C1 segment of cervical spinal cord (tissue), 14 donors: ENCODE measurements at places on chromosomes 6 and 20.

DNA sequence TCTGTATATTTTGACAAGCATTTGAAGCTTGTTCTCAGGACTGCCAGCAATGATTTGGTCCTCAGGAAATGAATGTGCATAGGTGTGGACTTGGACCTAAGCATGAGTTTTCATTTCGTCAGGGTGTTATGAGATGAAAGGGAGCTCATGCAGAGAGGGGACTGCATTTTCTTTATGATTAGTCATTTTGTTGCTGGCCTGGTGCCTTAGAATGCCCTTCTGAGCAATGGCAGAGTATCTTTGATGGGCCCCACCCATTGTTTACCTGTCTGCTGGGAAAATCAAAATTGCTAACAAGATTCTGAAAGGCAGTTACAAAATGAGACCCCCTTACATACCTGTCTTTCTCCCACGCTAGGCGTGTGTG, 51.5 kb upstream of the MTHFD1L start:
- no peak for DNase-seq

- DNase-seq: no peak
Measured at GRCh38 chr6:167689751-167690150, 137.0 kb upstream of the AFDN start.

- DNase-seq: peak; percentile 61
Measured at GRCh38 chr6:15400572-15401004, 154.7 kb downstream of the JARID2 start.

DNA sequence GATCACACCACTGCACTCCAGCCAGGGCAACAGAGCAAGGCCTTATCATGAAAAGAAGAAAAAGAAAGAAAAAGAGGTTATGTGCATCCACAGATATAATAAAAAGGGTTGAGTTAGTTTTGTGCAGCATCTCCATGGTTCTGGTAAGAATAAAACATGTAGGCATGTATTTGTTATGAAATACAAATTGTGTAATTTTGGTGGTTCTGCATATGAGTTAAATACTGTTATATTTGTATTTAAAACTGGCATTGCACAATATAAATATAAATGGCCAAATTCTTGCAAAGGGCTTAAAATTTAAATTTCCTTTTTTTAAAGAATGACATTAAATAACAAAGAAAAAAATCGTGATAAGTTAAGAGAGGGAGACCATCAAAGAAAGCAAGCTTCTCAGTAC, 159.1 kb upstream of the PREP start:
- DNase-seq: no peak

DNA sequence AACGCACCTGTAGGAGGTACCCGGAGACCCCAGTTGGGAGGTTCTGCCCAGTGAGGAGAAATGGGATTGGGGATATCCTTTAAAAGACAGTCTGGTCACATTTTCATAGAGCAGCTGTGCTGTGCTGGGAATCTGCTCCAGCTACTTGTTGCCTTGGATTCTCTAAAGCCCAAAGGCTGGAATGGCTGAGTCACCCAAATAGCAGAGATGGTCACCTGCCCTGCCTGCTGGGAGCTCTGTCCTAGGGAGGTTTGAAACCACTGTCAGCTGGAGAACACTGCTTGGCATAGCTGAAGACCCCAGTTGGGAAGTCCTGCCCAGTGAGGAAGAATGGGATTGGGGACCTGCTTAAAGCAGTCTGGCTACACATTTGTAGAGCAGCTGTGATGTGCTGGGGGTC, 34.8 kb upstream of the TFB1M start:
- no peak for DNase-seq

- DNase-seq: no peak
Measured at GRCh38 chr20:2022163-2022562, 28.3 kb upstream of the PDYN start.

DNA sequence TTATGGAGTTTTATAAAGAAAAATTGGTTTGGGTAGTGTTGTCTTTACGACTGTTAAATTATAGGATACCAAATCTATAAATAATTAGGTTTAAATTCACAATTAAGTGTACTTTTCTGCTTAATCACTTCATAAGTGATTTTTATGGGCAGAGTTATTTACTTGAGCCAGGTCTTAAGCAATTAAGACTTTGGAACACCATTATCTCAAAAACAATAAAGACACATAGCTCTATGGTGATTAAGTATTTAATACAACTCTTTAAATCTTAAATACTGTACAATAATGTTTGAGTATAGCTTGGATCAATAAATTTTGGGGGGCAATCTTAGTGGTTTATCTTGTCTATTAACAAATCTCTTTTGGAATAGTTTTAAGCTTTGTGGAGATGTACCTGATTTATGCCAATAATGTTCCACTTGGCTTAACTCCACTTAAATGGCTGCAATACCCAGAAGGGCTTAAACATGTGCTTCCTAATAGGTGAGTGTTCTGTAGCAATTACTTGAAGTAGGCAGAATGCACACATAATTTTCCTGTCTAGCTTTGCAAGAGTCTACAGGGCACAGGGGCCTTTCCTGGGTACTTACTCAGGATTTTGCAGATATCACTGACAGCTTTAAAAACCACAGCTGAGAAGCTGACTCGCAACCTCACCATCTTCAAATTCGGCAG, 7.5 kb downstream of the FERMT1 start:
- DNase-seq: no peak

DNA sequence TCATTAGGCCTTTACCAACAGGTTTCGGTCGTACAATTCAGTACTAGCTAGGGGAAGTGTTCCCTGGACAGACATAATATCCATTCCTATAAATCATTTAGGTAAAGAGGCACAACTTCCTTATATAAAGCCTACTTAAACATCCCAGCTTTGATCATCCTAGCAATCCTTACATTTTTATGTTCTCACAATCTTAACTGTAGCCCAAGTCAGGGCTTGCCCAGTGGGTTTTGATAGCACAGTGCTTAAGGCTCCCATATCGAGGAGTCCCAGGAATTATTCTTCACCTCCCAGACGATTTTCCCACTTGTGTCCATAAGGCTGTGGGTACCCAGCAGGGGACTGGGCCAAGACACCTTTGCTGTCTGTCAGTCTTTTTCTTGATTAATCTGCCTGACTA, 63.2 kb downstream of the E2F3 start:
- no peak for DNase-seq

DNA sequence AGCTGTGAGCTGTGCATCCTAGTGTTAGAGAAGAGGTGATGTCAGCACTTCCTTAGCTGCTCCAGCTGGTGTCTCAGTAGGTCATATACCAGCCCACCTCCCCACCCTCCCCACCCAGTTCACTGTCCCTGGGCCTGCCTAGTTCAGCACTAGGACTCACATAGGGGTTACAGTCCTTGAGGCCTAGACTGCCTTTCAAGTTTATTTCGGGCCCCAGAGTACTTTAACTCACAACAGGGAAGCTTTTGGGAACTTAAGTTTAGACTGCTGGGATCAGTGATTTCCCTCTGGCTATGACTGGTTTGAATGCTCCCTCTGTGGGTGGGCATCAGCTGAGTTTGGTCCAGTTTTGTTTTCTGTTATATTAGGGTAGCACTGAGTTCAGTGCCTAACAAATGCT, 139.2 kb upstream of the MMS22L start:
- no peak for DNase-seq

DNA sequence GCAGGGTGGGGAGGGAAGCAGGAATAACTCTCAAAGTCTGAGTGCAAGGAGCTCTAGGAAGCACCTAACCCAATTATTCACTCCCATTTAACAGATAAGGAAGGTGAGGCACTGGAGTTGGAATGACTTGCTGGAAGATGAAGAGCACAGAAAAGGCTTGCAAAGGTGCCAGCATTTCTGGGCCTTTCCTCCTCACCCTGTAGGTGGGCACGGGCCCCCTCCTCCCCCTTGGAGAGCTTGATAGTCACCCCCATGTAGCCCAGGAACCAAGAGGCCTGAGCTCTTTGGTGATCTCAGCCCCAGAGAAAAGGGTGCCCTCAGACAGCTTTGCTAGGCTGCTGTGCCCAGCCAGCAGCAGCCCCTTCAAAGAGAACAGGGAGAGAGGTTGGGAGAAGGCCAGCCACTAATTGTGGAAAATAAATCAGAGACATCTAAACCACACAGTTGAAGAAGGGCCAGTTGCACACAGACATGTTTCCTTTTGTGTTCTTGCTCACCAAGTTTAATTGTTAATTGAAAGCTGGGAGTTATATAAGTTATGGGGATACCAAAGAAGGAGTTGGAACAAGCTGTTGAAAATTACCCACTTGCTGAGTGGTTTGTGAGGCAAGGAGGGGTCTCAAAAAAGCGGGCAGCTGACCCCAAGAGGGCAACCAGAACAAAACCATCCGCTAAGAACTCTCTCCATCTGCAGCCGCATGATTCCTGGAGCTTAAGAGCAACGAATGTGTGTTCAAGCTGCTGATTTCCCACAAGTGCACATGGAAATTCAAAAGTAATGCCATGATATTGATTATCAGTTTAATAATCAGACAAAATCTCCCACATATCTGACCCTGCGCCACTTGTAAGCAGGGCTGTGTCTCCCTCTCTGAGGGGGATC, 77.0 kb downstream of the MRPL14 start:
- no peak for DNase-seq

DNA sequence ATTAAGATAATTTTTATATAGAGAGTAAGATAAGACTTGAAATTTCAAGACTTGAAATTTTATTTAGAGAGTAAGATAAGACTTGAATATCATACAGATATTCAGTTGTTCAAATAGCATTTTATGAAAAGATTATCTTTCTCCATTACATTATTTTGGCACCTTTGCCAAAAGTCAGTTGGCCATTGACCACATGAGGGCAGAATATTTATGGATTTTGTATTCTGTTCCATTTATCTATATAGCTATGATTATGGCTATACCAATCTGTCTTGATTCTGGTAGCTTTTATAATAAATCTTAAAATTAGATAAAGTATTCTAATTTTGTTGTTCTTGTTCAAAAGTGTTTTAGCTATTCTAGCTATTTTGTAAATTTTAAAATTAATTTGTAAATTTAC, 537.9 kb upstream of the GJE1 start:
- no peak for DNase-seq

DNA sequence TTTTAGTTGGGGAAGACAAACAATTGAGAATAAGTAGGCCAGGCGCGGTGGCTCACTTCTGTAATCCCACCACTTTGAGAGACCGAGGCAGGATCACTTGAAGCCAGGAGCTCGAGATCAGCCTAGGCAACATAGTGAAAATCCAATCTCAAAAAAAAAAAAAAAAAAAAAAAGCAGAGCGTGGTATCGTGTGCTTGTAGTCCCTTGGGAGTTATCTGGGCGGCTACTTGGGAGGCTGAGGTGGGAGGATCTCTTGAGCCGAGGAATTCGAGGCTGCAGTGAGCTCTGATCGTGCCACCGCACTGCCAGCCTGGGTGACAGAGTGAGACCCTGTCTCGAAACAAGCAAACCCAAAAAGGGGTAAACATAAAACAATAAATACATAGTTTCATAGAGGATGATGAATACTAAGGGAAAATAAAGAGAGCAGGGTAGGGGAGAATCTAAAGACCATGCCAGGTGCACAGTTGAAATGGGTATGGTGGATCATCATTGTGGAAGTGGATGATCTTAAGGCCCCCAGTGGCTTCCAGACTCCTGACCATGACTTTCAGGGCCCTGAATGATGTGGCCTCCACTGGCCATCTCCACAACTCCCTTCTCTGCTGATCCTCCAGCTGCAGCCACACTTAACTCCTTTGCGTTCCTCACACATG, 947 bp downstream of the POFUT1 start:
- no peak for DNase-seq

GRCh38 chr6:35190306-35190705, 23.4 kb upstream of the SCUBE3 start:
- DNase-seq: no peak

GRCh38 chr6:159692303-159693127, 526 bp downstream of the SOD2 start:
- DNase-seq: peak; percentile 55

- no peak for DNase-seq
Measured at GRCh38 chr6:149480502-149481280, 4.1 kb downstream of the ZC3H12D start.

DNA sequence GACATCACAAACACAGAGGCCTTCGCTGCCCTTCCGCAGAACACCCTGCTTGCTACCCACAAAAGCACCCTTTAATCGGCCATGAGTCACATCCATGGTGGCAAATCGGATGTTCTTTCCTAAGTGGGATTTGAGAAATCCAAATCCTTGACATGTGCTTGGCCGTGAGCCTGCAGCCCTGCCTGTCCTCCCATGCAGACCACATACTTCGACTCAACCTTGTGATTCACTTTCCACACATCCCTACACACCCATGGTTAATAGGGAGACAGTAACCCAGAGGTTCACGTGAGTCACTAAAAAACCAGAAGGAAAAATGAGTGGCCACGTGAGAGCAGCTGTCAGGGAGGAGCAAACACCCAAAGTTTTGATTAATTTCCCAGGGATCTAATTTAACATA, 19.4 kb downstream of the RAMACL start:
- no peak for DNase-seq

- DNase-seq: no peak
Measured at GRCh38 chr6:26355366-26355765, 9.6 kb upstream of the BTN3A2 start.

GRCh38 chr6:120282005-120282404, 932.4 kb upstream of the MAN1A1 start:
- DNase-seq: no peak

DNA sequence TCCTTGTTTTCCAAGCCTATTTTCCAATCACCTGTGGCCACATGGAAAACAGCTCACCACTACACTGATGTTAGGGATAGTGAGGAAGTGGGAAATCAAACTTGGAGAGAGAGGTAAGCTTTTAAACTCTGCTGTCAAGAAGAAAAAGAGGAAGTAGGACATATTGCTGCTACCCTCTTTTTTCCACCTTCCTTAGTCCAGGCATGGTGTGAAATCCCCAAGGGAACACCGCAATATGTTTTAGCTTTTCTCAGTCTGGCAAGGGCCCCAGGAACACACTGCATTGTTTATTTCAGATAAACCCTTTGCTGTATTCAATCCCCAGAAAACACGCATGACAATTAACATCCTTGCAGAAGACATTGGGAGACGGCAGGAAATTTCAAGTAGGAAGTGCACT, 61.3 kb downstream of the HS3ST5 start:
- no peak for DNase-seq

DNA sequence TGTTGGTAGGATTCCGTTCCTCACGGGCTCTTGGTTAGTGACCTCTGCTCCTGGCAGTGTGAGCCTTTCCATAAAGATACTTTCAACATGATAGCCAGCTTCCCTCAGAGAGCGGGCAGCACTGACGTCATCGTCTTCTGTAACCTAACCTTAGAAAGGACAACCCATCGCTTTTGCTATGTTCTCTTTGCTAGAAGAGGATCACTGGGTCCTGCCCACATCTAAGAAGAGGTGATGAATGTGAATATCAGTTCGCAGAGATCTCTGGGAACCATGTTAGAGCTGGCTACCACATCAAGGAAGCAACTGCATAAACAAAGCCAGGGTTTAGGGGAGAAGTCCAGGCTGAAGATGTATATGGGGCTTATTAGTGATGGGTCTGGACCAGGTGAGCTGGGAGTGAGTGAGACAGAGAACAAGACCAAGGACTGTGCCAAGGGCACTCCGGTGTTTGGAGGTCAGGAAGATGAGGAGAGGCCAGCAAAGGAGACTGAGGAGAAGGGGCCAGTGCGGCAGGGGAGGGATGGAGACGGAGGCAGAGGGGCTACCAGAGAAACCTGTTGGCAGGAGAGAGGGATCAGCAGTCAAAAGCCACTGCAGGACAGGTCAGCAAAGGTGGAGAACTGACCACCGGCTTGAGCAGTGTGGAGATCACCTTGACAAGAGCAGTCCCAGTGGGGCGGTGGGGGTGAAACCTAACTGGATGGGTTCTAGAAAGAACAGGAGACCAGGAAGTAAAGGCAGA, 39.7 kb downstream of the PIM1 start:
- DNase-seq: no peak
